ENCODE measurements at places on chromosomes 6 and 20.

DNA sequence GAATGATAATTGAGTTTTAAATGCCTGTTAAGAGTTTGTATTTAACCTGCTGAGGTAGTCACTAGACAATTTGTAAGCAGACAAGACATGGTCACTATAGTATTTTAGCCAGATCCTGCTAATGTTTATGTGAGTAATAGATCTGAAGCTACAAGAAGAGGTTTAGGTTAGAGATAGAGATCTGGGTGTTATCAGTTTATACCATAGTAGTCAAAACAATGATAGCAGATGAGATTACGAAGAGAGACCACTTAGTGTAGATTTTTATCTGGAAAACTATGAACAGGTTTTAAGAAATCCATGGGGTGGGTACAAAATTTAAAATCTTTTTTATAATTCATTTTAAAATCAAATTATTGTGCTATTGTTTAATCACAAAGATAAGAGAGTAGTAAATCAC lies 47.5 kb downstream of the PHIP start:
- no peak for DNase-seq

DNA sequence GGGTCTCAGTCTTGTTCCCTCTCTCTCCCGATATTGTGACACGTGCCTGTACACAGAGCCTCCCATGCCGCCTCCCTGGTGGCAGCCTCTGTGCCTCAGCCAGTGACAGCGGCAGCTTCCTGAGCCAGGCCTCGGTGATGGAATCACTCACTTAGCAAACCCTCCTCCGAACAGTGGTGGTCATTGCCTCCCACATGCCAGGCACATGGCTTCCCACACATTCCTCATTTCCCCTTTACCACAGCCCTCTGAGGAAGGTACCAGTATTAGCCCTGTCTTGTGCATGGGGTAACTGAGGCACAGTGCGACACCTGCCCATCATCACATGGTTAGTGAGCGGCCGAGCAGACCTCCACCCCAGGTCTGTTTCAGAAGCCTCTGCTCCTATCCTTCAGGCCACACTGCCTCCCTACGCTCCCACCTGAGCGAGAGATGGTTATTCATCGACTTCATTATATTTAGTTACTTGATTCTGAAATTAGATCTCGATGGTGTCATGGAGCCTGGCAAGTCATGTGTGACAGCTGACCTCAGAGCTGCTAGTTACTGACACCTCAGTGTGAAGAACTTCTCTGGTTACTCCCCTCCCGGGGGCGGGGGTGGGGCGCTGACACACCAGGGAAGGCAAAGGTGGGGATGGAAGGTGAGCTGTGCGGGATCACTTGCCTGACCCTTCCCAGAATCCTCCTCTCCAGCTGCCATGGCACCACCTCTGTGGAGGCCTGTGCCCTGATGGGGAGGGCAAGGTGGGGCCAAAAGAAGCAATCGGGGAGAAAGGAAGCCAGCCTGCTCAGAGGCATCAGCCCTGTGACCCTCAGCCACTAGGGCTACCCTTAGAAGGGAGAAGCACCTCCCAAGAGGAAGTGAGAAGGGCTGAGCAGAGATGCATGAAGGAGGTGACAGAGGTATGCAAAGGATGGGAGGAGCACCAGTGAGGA lies 17.9 kb downstream of the MDGA1 start:
- DNase-seq, result no peak

DNA sequence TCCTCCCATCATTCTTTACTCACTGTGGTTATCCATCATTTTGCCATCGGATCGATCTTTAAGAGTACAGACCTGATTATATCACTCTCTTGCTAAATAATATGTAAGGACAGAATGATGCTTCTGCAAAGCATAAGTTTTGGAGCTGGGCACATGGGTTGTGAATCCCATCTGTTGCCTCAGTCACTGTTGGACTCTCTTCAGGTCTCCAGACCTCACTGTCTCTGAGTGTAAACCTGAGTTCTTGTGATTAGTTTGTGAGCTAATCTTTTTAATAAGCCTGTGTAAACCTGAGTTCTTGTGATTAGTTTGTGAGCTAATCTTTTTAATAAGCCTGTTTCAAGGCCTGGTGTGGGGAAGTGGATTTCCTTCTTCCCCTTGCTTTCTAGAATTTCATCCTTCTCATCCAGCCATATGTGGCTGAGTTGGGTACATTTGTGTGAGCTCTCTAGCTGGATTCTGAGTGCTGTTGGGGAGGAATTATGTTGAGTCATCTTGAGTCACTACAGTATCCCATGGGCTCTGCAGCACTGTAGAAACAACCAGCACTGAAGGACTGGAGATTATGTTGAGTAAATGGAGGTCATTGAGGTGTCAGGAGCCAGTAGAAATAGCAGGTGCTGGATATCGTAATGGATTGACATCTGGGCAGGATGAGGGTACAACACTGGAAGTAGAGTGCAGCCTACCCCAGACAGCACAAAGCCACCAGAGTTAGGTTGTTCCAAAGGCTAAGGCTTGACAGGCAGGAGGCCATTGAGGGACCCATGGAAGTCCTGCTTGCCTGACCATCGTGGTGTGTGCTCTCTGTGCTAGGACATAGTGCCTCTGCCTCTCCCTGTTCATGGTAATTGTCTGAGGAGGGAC lies 52.4 kb downstream of the SCAND1 start:
- DNase-seq, result peak; percentile 97

- no peak for DNase-seq
These were observed 1.5 kb upstream of the EFHC1 start for GRCh38 chr6:52418606-52419005.

DNA sequence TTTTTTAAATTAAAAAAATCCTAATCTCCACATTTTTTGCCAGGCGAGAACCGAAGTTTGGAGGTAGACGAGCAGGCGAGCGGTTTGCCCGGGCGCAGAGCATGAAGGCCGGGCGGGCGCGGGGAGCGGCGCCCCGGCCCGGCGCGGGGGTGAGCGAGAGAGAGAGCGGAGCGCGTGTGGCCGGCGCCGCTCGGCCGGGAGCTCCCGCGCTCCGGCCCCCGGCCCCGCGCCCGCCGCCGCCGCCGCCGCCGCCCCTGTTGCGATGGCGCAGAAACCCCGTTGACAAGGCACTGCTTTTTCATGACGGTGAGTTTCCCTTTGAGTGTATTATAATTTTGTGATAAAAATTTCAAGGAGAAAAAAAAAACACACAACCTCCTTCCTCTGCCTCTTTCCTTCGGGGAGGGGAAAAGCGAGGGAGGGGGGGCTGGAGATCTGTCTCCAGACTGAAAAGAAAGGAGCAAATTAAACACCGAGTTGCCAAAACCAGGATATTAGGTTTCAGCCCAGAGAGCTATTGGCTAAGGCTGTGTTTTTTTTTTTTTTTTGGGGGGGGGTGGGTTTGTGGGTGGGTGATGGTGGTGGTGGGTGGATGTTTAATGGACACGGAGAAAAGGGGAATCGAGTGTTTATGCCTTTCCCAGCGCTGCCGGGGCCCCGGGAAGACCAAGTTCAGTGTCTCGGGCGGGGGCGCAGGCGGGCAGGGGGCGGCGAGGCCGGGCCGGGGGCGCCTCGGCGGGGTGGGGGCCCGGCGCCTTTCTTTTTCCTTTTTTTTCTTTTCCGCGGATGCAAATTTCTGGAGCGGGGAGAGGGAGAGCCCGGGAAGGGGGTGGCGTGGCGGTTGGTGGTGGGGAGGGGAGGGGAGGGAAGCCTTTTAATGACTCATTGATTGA lies at the start of gene BICRAL:
Gene BICRAL, plus strand, starts transcription at position 257 of the 893 bp plus-strand sequence. CDS start 39,971 bp downstream, outside the sequence.
- DNase-seq, result no peak

- no peak for DNase-seq
These were observed 141.1 kb downstream of the CEP57L1 start for GRCh38 chr6:109236115-109237076.

- no peak for DNase-seq
These were observed 39.5 kb downstream of the FBXO5 start for GRCh38 chr6:152943260-152943897.

All from SW 1271 (cell line).